ENCODE measurements at places on chromosomes 16 and 17. TPM values are rescaled to one million over a fixed set of nuclear protein-coding genes. Genes with fewer than 3 reads are reported as not detected.

GRCh38 chr17:42603318-42603717 lies 5.9 kb downstream of the RETREG3 start:
- DNase-seq: no peak
- H3K27me3 ChIP-seq: no peaks in the 10 kb centered on the region
- H3K4me1 ChIP-seq: peaks cover 59% of the 10 kb centered on the region
- H3K4me3 ChIP-seq: no peak overlapping the region

DNA sequence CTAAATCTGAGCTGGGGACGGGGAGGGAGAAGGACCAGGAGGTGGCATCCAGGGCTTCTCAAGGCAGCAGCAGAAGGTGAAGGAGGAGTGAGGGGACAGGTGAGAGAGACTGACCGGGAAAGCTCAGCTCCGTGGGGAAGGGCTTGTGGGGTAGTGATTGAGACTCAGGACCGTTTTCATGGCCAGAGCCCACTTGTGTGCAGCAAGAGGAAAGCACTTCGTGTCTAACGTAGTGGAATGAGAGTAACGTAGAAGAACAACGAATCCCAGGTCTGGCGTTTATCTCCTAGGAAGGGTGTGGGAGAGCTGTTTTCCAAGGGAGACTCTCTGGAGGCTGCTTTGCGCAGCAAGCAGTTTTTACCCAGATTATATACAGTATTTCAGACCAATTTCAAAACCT lies 1.3 kb upstream of the CDH3 start:
- no peaks in the 10 kb centered on the region for H3K36me3 ChIP-seq
- DNase-seq: no peak
- no peak overlapping the region for H3K27ac ChIP-seq
- H3K27me3 ChIP-seq: no peaks in the 10 kb centered on the region

TBC1D16 gene
- 18.2 TPM for total RNA-seq

- no peak overlapping the region for H3K27ac ChIP-seq
- no peak overlapping the region for H3K4me3 ChIP-seq
- no peaks in the 10 kb centered on the region for H3K4me1 ChIP-seq
- no peaks in the 10 kb centered on the region for H3K27me3 ChIP-seq
- DNase-seq: no peak
These were observed 76.6 kb upstream of the TNRC6A start for GRCh38 chr16:24652803-24653202.

NTHL1 gene
- total RNA-seq: 28.5 TPM

HEATR9 gene
- total RNA-seq: not detected

GRCh38 chr16:50679266-50679665 lies 1.8 kb downstream of the SNX20 start:
- H3K4me1 ChIP-seq: no peaks in the 10 kb centered on the region
- H3K4me3 ChIP-seq: no peak overlapping the region
- no peak for DNase-seq
- H3K27me3 ChIP-seq: no peaks in the 10 kb centered on the region
- no peaks in the 10 kb centered on the region for H3K36me3 ChIP-seq

- H3K27ac ChIP-seq: no peak overlapping the region
- H3K4me1 ChIP-seq: no peaks in the 10 kb centered on the region
- DNase-seq: no peak
- no peak overlapping the region for H3K4me3 ChIP-seq
- H3K36me3 ChIP-seq: no peaks in the 10 kb centered on the region
These were observed 39.8 kb downstream of the ARL4D start for GRCh38 chr17:43438626-43439025.

- no peak for DNase-seq
- H3K4me1 ChIP-seq: peaks cover 61% of the 10 kb centered on the region
- H3K36me3 ChIP-seq: no peaks in the 10 kb centered on the region
These were observed 11.1 kb downstream of the LDHD start for GRCh38 chr16:75105306-75106061.

GRCh38 chr17:50139950-50140885 lies 10.3 kb upstream of the SAMD14 start:
- no peak for DNase-seq
- no peak overlapping the region for H3K27ac ChIP-seq
- no peaks in the 10 kb centered on the region for H3K27me3 ChIP-seq
- H3K4me1 ChIP-seq: peaks cover 44% of the 10 kb centered on the region
- H3K4me3 ChIP-seq: no peak overlapping the region
- H3K36me3 ChIP-seq: peaks cover 90% of the 10 kb centered on the region

DNA sequence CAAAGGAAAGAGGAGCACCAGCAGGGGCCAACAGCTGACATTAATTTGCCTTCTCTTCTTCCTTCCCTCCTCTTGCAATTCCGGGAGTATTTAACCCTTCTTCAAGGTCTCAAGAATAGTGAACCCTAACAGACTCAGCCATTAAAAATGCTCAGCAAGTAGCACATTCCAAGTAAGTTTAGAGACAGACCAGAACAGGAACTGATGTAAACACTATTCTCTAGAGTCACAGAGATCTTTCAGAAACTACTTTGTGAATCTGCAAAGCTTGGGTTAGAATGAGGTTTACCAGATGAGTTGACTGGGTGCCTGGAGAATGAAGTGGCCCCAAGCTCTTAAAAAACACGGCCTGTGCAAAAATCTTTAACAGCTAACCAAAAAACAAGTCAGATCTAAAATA lies 50.9 kb downstream of the TEX2 start:
- DNase-seq: no peak
- no peaks in the 10 kb centered on the region for H3K27me3 ChIP-seq
- H3K27ac ChIP-seq: no peak overlapping the region
- H3K4me1 ChIP-seq: peaks cover 38% of the 10 kb centered on the region
- H3K36me3 ChIP-seq: peaks cover 11% of the 10 kb centered on the region

NXPH3 gene
- total RNA-seq: 18.4 TPM

NFATC2IP gene
- 26.0 TPM for total RNA-seq

- no peaks in the 10 kb centered on the region for H3K27me3 ChIP-seq
- no peaks in the 10 kb centered on the region for H3K36me3 ChIP-seq
- H3K4me1 ChIP-seq: no peaks in the 10 kb centered on the region
- H3K27ac ChIP-seq: no peak overlapping the region
These were observed 35.2 kb upstream of the KDM6B start for GRCh38 chr17:7798839-7799238.
